ENCODE measurements at places on chromosomes 16 and 17.
A peak's percentile ranks its signal among the peaks of the same experiment; 100 is the strongest.

- DNase-seq: no peak
Measured at GRCh38 chr17:47184681-47185080, 4.4 kb downstream of the CDC27 start.

- no peak for DNase-seq
Measured at GRCh38 chr17:45818041-45818440, 26.6 kb upstream of the SPPL2C start.

DNA sequence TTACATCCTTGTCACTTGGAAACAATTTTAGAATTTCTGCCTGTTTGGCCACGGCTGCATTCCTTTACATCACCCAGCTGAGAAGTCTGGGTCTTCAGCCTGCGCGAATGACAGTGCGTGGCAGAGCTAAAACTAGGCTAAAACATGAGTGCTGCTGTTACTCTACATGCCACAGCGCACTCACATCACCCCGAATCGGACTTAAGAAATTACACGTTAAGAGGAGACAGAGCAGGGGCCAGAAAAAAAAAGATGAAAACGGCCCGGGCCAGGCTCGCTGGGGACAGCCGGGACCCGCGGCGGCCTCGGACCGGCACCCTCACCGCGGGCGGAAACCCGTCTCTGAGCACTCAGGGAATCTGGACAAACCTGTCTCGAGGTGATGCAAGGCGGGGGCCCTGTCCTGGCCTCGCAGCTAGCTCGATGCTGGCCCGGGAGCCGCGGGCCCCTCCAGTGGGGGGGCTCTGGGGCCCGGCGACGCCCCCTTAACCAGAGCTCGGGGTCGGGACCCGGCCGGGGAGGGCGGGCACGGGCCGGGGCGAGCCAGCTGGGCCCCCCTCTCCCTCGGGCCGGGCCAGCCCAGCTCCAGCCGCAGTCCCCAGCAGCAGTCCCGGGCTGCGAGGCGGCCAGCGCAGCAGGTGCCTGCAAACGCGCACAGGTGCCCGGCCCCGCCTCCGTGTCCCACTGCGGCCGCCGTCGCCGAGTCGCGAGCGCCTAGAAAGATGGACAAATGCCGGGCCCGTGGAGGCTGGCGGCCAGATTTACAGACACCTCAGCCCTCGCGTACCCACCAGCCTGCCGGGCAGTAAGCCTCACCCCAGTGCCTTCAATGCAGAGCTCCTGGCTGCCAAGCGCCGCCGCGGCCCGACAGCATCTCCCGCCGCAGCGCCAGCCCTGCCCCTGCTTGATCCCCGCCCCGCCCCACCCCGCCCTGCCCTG, at the start of gene AKTIP:
TSS of gene AKTIP (minus strand) at position 879 of the 939 bp plus-strand sequence. CDS start 2,950 bp downstream, outside the sequence.
- peak; percentile 21 for DNase-seq

DNA sequence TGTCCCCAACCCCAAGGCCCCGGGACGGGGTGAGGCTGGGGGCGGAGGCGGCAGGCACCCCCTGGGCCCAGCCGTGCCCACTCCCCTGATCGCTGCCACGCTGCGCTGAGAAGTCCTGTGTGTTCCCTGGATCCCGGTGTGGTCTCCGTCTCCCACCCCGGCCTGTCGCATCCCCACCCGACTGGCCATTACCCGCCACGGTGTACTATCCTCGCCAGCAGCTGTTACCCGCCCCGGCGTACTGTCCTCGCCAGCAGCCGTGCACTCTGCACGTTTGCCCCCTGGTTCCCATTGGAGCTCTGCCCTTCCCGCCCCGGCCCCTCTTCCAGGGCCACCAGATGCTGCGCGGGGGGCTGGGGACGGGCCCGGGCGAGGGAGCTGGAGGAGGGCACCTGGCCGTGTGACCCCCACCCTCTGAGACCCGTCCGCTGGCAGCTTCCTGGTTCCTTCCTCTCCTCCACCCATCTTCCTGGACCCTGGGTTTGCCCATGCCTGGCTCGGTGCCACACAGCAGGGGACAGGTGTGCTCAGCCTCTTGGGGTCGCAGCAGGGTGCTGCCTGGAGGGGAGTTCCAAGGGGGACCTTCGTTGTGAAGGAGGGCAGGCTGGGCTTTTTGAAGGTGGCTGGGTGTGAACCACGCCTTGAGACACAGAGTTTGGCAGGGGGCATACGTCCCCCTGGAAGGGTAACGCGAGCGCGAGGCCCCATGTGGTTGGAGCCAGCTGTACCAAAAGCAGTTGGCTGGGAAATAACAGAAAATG, 19.7 kb downstream of the BAHCC1 start:
- DNase-seq: no peak

DNA sequence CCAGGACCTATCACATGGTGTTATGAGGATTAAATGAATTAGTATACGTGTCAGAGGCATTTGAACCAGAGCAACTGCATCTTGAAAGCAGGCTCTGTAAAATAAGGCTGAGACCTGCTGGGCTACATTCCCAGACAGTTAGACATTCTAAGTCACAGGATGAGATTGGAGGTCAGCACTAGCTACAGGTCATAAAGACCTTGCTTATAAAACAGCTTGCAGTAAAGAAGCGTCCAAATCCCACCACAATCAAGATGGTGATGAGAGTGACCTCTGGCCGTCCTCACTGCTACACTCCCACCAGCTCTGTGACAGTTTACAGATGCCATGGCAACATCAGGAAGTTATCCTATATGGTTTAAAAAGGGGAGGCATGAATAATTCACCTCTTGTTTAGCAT, 71.8 kb downstream of the IRF8 start:
- no peak for DNase-seq

GRCh38 chr16:49127103-49127502, 154.5 kb downstream of the CBLN1 start:
- no peak for DNase-seq

GRCh38 chr16:28193530-28194423, 18.0 kb downstream of the XPO6 start:
- DNase-seq: no peak

DNA sequence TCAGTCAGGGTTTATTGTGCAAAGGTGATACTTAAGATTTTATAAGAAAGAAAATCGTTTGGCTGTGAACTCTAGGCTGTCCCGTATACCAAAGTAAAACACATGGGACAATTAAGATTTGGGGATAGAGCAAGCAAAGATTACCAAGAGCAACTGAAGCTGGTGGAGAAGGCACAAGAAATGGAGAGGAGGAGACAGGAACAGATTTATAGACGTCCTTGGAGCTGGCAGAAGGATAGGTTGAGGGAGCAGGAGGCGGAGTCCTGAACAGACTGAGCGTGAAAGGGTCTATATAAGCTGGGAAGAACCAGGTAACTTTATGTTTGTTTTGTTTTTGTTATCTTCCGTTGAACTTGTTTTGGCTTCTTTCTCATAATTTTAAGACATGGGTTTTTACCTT, 3.8 kb downstream of the TNRC6C start:
- no peak for DNase-seq

GRCh38 chr17:40175928-40176753, 1.1 kb upstream of the RAPGEFL1 start:
- no peak for DNase-seq

- DNase-seq: no peak
Measured at GRCh38 chr16:51592001-51592501, 441.0 kb upstream of the SALL1 start.

- DNase-seq: no peak
Measured at GRCh38 chr17:81923302-81924260, 4.0 kb downstream of the MAFG start.
